ENCODE measurements at places on chromosomes 7 and 10. TPM values are rescaled to one million over a fixed set of nuclear protein-coding genes. Genes with fewer than 3 reads are reported as not detected.

HOXA1 gene
- 0.72 TPM for total RNA-seq

UNCX gene
- not detected for total RNA-seq

EPO gene
- not detected for total RNA-seq

ASB10 gene
- not detected for total RNA-seq

MYL10 gene
- not detected for total RNA-seq

KIF20B gene
- 25.8 TPM for total RNA-seq

NEUROG3 gene
- not detected for total RNA-seq

CALHM3 gene
- not detected for total RNA-seq

MSRB2 gene
- 12.0 TPM for total RNA-seq

DNAH11 gene
- total RNA-seq = 2.7 TPM
